ENCODE measurements at places on chromosomes 5 and 9. TPM values are rescaled to one million over a fixed set of nuclear protein-coding genes. Genes with fewer than 3 reads are reported as not detected.

NMUR2 gene
- total RNA-seq, result not detected

NTRK2 gene
- total RNA-seq, result 0.04 TPM

MLANA gene
- total RNA-seq, result not detected

DMRT2 gene
- 0.12 TPM for total RNA-seq

CDHR2 gene
- total RNA-seq, result not detected

MARVELD2 gene
- total RNA-seq, result 2.7 TPM

BTNL8 gene
- total RNA-seq, result not detected

KCNV2 gene
- total RNA-seq, result not detected

DROSHA gene
- total RNA-seq, result 45.5 TPM

AUH gene
- 10.3 TPM for total RNA-seq

AQP3 gene
- 21.4 TPM for total RNA-seq

IL5 gene
- not detected for total RNA-seq

SPATA31D4 gene
- total RNA-seq, result not detected

DOK3 gene
- total RNA-seq, result 4.2 TPM

TRPM3 gene
- not detected for total RNA-seq

PTGES gene
- total RNA-seq, result 131 TPM

MCTP1 gene
- 6.8 TPM for total RNA-seq

ENTR1 gene
- total RNA-seq, result 78.2 TPM

SHISAL2B gene
- not detected for total RNA-seq

CCDC187 gene
- 0.04 TPM for total RNA-seq

ZNF883 gene
- total RNA-seq, result 0.90 TPM

UHRF2 gene
- 30.5 TPM for total RNA-seq

LVRN gene
- not detected for total RNA-seq

DBH gene
- total RNA-seq, result not detected

LHX6 gene
- 1.3 TPM for total RNA-seq

PRUNE2 gene
- not detected for total RNA-seq
